ENCODE measurements at places on chromosomes 16 and 17.

DNA sequence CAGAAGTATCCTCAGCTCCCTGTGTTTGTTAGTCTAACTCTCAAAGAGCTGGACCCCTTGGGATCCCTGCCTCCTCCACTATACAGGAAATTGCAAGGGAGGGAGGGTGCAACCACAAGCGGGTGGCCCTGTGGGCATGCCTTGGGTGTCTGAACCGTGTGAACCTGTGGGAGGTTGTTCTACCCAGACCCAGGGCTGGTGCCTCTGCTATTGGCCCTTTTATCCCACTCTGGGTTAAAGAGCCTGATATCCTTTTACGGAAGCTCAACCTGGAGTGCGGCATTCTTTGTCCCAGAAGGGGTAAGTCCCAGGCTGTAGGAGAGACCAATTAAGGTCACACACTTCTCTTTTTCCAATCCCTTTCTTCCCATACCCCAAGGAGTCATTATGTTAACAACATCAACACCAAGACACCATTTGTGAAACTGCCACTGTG, 53.4 kb downstream of the ARSG start:
- DNase-seq = no peak

DNA sequence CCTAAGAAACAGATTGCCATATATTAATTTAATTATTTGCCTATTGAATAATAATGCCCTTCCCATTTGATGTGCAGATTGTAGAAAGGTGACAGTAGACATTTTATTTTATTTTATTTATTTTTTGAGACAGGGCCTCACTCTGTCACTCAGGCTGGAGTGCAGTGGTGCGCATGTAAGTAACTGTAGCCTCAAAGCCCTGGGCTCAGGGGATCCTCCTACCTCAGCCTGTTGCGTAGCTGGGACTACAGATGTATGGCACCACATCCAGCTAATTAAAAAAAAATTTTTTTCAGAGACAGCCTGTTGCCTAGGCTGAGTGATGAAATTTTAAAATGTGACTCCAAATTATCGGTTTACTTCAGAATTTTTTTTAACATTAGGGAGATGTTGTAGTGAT, 1110.0 kb upstream of the EEF2KMT start:
- no peak for DNase-seq

DNA sequence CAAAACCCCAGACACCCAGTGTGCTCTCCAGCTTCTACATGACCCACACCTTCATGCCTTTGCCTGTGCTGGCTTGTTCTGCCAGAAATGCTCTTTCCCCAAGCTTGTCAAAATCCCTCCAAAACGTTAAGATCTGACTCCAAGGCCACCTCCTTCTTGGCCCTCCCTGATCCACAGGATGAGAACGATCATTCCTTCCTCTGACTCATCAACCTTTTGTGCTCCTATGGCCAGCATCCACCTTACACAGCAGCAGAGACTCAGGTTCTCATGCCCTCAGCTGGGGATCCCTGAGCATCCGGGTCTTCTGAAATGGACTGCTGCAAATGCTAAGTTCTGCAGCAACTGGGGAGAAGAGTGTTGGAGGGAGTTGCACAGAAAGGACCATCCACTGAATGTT, 2.9 kb downstream of the ZBTB4 start:
- DNase-seq = peak; percentile 20

- peak; percentile 12 for DNase-seq
Observed at GRCh38 chr17:2689411-2690164, 22.0 kb downstream of the CLUH start.

GRCh38 chr17:62696256-62696655, 68.8 kb downstream of the MRC2 start:
- no peak for DNase-seq

GRCh38 chr16:81585785-81586184, 141.2 kb downstream of the CMIP start:
- peak; percentile 62 for DNase-seq
